ENCODE measurements at places on chromosomes 12 and 14.

- no peak for DNase-seq
Observed at GRCh38 chr12:14612898-14613445, 45.3 kb upstream of the PLBD1 start.

DNA sequence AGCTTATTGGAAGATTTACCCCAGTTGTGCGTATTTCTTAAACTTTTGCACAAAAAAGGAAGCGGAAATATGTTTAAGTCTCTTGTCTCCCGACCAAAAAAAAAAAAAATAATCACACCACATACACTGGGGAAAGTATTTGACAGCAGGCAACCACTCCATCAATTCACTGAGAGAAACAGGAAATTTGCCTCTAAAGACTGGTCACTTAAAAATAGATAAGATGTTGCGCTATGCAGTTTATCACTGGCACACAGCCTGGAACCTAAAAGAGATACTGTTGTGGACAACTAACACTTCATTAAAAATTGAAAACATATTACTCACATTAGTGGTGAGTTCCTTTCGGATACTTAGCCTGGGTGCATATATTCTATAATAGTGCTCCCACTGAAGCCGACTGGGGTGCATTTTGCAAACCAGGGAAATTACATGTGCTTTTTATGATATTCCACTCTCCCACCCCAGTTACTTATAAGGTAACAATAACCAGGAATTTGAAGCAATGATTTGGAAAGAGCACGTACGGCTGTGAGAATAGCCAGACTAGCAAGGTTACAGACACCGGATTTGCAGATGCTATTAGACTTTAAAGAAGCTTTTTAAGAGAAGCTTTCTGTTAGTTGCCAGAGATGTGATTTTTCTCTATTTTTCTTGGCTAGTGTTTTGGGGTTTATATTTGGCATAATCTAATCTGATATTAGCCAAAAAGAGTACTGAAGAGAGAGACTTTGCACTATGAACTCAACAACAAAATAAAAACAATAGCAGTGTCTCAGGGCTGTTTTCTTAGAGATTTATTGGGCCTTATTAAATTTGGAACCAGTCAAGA lies 311.5 kb downstream of the NOVA1 start:
- DNase-seq = no peak

- no peak for DNase-seq
Observed at GRCh38 chr12:58424735-58425392, 483.5 kb downstream of the ATP23 start.

- DNase-seq = no peak
Observed at GRCh38 chr12:21155522-21156351, 24.7 kb downstream of the SLCO1B1 start.

DNA sequence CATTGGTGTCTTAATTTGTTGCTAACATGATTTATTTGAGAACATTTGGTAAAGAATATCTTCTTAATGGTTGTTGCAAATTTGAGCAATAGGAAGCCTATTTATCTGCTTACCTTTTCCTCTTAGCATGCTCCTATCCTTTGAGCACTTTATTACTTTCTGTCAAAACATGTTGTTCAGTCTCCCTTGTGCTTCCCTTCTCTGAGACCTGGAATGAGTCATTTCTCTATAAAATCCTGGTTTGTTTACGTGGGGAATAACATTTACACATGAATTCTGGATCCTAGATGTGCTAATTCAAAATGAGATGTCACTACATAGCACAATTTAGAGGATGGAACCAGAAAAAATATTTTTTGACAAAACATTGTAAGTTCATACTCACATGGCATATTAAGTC lies 844.0 kb upstream of the LRFN5 start:
- DNase-seq = no peak

DNA sequence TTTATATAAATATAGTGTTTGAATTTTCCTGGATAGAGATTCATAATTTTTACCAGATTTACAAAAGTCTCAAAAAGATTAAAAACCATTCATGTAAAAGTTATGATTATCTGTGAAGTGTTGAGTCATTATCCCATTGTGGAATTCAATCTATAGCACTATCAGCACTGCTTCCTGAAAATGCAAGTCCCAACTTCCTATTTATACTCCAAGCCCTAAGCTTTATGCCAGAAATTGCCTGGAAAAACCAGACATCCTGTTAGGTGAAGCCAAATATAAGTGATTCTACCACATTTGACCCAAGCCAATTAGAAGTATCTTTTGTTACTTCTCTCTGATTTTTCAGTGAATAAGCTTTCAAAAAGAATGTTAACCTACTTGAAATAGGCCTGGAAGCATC lies 129.1 kb downstream of the GPR135 start:
- no peak for DNase-seq

- no peak for DNase-seq
Observed at GRCh38 chr14:41873686-41874317, 267.1 kb downstream of the LRFN5 start.

GRCh38 chr14:103627073-103628025 lies 1.7 kb upstream of the KLC1 start:
- no peak for DNase-seq

- peak; percentile 75 for DNase-seq
Observed at GRCh38 chr12:6612247-6612646, 5.1 kb upstream of the CHD4 start.

GRCh38 chr14:33782923-33783322 lies 168.0 kb downstream of the EGLN3 start:
- no peak for DNase-seq

GRCh38 chr14:62301911-62302310 lies 539.7 kb downstream of the SNAPC1 start:
- no peak for DNase-seq

- no peak for DNase-seq
Observed at GRCh38 chr14:71654810-71655209, 277.4 kb upstream of the RGS6 start.

DNA sequence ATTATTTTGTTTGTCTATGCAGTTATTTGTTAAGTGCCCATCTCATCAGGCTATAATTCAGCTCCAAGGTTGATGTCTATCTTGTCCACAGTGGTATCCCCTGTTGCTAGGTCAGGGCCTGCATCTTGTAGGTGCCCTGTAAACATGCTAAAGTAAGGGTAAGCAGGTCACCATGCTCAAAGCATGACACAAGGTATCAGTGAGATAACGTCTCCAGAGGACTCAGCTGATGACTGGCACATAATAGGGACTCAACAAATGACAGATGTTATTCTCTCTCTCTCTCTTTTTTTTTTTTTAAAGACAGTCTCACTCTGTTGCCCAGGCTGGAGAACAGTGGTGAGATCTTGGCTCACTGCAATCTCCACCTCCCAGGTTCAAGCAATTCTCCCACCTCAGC lies 2.3 kb downstream of the SDSL start:
- no peak for DNase-seq

DNA sequence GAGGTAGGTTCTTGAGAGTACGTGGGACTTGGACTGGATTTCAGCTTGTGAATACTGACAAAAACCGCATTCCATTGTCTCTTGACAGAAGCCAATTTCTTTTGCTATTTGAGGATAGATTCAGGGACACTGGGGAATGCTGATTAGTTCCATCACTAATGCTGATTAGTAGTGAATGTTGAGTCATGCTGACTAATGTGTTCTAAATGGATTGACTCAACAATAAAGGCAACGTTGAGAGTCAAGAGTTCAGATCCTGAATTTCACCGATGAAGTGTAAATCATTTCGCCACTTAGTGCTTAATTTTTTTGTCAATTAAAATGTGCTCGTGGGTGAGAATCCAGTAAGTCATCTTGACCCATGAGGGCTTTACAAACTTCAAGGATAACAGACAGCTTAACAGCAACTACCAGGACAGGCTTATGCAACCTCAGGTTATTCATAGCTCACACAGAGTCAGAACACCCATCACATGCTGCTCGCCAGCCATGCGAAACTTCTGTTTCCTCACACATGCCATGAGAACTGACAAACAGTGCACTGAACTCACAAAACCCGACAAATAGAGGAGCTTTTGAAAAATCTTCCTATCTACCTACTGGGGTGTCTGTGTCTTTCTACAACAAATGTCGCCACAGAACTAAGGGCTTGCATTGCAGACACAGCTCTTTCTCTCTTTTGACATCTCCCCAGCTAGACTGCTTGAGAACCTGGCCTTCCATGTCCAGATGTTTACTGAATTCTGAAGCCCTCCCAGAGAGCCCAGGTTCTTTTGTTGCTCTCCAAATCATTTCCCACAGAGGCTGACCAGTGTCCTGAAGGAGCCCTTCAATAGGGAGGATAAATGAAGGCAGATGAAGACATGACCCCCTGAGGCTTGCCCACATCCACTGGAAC lies 316.4 kb downstream of the ZFP36L1 start:
- DNase-seq = peak; percentile 33

GRCh38 chr14:58098507-58098906 lies 53.5 kb downstream of the ARMH4 start:
- DNase-seq = no peak

DNA sequence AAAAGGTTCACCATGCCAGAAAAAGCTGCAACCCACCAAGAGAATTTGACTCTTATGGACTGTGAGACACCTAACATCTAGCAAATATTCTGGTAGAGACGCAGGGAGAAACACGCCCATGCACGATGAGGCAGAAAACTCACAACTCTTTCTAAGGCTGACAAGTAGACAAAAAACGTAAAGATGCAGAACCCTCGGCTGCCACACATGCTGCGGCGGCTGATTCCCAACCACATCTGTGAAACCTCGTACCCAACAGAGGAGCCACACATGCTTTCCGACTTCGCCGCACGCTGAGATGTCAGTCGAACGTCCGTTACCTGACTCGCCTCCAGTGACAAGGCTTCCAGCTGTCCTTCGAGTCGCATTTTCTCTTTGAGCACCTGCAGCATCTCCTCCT lies 21.8 kb downstream of the GOLGA3 start:
- DNase-seq = peak; percentile 47

- DNase-seq = no peak
Observed at GRCh38 chr12:103415681-103416080, 80.1 kb downstream of the C12orf42 start.

GRCh38 chr14:94738751-94739150 lies 31.2 kb downstream of the GSC start:
- DNase-seq = no peak

- no peak for DNase-seq
Observed at GRCh38 chr12:91059211-91059610, 1.4 kb upstream of the KERA start.

GRCh38 chr14:102805371-102805891 lies 28.2 kb downstream of the TRAF3 start:
- peak; percentile 63 for DNase-seq

GRCh38 chr12:51847643-51848325 lies 734 bp downstream of the FIGNL2 start:
- DNase-seq = no peak

DNA sequence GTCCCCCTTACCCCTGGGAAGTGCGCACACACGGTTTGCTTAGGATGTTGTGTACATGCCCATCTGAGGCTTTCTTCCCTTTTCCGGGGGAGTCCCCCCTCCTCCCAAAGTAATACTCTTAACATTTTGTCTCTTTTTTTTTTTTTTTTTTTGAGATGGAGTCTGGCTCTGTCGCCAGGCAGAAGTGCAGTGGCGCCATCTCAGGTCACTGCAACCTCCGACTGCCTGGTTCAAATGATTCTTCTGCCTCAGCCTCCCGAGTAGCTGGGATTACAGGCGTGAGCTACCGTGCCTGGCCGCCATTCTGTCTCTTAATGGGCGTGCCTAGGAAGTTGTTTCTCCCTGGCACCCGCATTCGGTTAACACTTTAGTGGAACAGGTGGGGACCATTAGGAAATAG lies 4.5 kb upstream of the GMFB start:
- no peak for DNase-seq

DNA sequence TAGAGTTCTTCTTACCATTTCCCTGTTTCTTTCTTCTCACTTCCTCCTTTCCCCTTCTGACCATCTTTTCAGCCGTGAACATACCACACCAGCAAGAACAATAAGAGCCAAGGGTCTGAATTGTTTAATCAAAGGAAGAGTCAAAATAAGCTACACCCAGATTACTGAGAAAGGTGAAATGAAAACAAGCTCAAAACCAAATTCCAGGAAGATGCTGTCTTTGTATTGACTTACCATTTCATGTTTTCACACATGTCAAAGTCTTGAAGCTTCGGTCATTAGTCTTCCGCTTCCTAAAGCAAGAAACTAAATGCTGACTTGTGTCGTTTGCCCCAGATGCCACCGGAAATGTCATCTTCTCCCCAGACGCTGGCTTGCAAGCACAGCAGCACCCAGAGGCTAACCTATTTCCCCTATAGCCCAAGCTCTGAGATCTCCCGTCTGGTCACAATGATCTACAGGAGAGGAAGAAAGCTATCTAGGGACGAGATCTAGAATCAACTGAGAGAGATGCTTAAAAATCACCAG lies 136.5 kb upstream of the AMIGO2 start:
- peak; percentile 83 for DNase-seq

DNA sequence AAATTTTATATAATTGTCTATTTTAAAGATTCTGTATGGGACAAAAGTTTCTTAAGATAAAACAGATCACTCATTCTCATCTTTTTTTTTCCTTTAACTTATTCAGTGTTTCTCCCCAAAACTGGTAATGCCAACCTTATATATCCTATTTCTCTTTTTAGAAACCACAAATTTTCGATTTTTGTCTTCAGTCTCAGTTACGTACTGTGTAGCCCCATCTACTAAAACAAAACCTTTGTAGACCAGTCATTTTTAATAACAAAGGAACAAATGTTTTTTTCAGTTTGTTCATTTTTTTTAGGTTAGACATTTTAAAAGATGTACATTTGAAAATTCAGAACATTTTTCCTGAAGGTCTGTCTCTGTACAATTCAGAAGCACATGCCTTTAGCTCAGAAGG lies 18.2 kb downstream of the PNMA1 start:
- DNase-seq = no peak

- no peak for DNase-seq
Observed at GRCh38 chr14:77885367-77885766, 85.5 kb downstream of the ADCK1 start.

- peak; percentile 71 for DNase-seq
Observed at GRCh38 chr12:130764475-130765185, 48.5 kb upstream of the RIMBP2 start.

DNA sequence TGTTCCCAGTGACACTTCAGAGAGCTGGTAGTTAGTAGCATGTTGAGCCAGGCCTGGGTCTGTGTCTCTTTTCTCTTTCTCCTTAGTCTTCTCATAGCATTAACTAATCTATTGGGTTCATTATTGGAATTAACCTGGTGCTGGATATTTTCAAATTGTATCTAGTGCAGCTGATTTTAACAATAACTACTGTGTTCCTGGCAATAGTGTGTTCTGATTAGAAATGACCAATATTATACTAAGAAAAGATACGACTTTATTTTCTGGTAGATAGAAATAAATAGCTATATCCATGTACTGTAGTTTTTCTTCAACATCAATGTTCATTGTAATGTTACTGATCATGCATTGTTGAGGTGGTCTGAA lies 3.0 kb downstream of the FOS start:
- DNase-seq = no peak

GRCh38 chr12:59763835-59764234 lies 168.0 kb downstream of the SLC16A7 start:
- no peak for DNase-seq

- DNase-seq = no peak
Observed at GRCh38 chr12:88245905-88246304, 103.8 kb downstream of the TMTC3 start.
